ENCODE measurements at places on chromosomes 7 and 10. TPM values are rescaled to one million over a fixed set of nuclear protein-coding genes. Genes with fewer than 3 reads are reported as not detected.
A peak's percentile ranks its signal among the peaks of the same experiment; 100 is the strongest.

The OR6V1 gene
- total RNA-seq: not detected

The ERVW-1 gene
- total RNA-seq: not detected

DNA sequence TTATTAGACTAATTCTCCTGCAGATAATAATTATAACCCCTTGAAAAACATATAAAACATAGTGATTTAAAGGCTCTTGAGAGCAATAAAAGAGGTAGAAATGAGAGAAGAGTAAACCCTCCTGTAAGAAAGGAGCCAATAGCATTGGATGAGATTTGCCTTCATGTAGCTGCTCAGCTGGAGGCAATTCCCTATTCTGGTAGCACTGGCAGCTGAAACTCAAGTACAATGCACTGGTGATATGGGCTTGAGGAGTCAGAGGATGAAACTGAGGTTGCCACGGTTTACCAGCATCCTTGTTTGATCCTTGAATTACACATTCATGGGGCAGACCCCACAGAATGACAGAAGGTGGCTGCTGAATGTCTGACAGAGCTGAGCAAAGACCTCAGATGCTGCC is 76.4 kb downstream of the CTTNBP2 start:
- no peak for DNase-seq

GRCh38 chr10:69413221-69413865 is 3.4 kb downstream of the TACR2 start:
- DNase-seq: peak; percentile 64

DNA sequence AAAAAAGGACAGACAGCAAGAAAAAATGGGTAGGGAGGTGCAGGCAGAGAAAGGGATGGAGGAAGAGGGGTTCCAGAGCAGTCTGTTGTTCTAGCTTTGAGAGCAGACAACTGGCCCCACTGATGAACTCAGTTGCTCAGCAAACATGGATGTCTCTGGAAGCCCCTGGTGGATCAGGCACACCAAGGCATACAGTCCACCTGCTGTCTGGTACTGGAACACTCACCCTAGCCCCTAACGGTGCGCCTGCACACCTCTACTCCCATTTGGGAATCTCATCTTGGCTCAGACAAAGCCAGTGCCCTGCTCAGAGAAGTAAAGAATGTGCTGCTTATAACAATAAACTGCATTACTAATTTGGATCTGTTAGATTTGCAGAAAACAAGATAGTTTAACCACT is 7.7 kb downstream of the MACROH2A2 start:
- no peak for DNase-seq

GRCh38 chr10:59888781-59889435 is 17.4 kb downstream of the CCDC6 start:
- DNase-seq: no peak

DNA sequence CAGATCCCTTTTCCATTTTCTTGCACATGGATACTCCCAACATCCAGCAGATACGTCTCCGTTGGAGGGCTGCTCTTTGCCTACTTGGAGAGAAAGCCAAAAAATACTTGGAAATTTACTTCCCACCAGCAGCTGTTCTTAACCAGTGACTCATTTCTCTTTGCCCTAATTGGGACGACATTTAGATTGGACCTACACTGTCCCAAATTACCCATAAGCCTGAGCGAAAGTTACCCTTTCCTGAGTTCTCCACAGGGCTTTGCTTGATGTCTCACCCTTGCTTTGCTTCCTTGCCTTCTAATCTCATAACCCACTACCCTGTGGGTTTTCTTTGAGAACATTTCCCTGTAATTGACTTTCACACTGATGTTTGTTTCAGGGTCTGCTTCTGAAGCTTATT is 48.1 kb downstream of the SAMD8 start:
- no peak for DNase-seq

- peak; percentile 95 for DNase-seq
These were observed 29.5 kb upstream of the ARHGAP22 start for GRCh38 chr10:48634198-48634983.

DNA sequence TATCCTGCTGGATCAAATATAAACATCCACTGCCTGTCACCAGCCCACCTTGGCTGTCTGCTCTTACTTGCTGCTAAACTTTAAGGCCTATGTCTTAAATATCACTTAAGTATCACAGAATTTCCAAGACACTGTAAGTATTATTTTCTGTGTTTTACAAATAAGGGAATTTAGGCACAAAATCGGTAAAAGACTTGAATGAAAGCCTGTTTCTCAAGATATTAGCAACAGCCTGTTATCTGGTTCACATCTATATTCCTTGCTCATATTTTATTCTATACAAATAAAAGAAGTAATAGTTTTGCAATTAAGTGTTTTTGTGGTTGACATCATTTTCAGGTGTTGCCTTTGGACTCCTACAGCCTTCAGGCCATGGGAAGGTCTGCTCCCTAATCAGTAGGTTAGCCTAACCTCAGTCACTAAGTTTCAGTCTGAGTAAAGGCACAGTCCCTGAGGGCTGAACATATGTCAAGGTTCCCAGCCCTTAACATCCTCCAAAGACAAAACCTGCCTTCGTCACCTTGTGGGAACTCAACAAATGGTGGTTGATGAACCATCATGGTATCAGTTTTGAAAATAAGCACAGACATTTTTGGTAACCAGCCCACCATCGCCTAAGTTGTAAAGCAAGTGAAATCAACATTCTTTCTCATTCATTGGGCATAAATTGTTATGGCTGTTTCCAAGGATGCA is 127.1 kb downstream of the CREB5 start:
- DNase-seq: no peak

GRCh38 chr10:29634764-29635625 is at the start of gene SVIL:
Gene SVIL, minus strand, starts transcription at chr10:29634971. Its CDS starts 79,913 bp downstream, at chr10:29555058.
- DNase-seq: peak; percentile 52

DNA sequence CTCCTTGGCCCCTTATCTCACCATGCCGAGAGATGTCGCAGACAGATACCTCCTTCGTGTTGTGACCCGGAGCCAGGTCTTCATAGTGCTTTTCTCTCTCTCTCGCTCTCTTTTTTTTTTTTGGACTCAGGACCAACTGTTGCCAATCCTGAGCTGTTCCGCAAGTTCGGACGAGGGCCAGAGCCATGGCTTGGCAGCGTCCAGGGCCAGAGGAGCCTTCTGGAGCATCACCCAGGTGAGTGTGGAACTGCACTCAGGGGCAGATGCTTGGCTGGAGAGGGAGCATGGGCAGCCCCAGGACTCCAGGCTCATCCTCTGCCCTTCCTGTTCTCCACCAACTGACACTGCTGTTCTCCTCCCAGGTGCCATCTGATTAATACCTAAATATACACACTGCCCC is 7.8 kb downstream of the ZNF862 start:
- DNase-seq: no peak

DNA sequence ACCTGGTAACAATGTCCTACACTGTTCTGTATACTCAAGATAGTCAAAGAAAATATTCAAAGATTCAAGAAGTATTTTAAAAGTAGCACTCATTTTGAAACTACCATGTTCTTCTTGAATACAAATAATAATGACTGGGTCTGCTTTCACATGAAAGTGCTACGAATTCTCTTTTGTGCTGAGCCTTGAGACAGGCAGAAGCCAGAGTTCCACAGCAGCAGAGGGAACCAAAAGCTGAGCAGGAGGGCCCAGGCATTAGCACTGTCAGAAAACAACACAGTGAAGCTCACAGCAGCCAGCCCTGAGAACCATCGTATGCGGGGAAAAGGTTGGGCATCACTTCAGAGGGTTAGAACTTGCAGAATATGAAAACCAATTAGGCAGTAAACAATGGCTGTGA is 38.9 kb downstream of the ANKMY2 start:
- DNase-seq: no peak

GRCh38 chr10:117609095-117609795 is 66.7 kb downstream of the EMX2 start:
- peak; percentile 65 for DNase-seq

DNA sequence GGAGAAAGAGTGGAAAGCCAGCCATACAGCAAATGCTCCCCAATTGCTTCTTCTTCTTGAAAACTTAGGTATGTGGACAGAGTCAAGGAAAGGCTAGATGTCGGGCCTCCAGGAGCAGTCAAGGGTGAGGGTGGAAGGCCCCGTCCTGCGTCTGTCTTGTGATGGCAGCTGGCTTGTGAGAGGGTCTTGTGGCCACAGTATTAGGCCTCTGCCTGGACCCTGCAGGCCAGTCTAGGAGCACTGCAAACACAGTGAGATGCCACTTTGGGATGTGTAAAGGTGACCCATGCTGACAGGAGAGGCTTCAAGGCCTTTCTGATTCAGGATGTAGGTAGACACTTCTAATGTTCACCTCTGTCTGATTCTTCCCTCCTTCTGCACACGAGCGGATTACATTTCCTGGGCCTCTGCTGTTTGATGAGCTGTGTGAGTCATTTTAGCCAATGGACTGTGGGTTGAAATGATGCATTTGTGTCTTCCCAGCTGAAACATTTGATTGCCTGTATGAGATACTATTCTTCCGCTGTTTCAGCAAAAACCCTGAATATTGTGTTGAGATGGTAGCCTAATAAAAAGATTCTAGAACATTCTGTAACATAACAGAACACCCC is 135.4 kb downstream of the EMX2 start:
- peak; percentile 54 for DNase-seq

DNA sequence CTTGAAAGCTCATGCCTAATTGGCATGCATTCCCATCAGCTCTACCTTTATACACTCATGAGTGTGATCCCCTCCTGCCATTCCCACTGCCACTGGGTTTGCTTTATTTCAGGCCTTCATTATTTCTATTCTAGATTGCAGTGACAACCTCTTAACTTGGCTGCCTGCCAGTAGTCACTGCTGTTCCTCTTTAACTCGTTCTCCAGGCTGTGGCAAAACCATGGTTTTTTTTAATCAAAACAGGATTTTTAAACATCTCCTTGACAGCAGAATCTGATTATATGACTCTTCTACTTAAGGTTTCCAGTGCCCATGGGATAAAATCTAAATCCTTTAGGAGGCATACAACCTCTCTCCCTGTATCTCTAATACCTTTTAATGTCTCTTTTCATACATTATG is 223.7 kb upstream of the PCDH15 start:
- DNase-seq: no peak

DNA sequence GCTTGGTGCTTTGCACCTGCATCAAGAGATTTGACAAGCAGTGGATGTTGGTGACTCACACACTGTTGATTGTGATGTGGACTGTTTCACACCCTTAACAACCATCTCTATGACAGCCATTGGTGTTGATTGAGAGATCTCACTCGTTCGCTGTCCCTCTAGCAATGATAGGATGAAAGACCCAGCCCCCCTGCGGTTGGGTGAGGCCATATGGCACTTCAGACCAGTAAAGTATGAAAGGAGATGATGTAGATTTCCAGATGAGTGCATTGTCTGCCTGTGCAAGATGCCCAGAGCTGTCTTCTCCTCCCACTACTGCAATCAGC is 138.7 kb upstream of the PRR15 start:
- DNase-seq: peak; percentile 6

GRCh38 chr7:38432671-38433070 is 159.2 kb upstream of the TARP start:
- no peak for DNase-seq
